ENCODE measurements at places on chromosomes 7 and 10.

GRCh38 chr7:8204339-8205030, 57.5 kb downstream of the ICA1 start:
- no peak for DNase-seq

DNA sequence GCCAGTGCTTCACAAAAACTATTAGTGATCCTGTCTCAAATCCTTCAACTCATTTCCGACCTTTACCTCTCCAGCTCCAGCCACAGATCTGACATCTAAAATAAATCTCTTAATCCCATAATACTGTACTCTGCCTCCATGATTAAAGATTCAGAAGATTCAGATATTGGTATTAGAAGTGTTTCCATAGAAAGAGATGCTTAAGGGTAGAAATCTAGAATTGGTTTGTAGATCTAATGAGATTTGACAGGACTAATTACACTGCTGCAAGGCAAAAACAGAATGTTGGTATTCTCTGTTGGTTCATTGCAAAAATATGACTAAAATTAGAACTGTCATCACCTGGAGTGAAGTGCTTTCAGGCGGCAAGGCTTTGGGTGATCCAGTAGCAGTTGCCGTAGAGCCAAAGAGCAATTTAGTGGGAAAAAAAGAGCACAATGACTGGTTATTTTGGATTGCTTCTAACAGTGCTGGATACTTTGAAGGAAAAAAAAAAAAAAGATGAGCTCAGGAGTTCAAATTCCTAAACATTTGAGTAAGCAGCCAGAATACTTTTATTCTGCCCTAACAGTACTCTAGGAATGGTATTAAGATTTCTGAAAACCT, 940.1 kb upstream of the SORCS1 start:
- no peak for DNase-seq

GRCh38 chr10:132571650-132572544, 34.3 kb downstream of the INPP5A start:
- DNase-seq = peak; percentile 54

DNA sequence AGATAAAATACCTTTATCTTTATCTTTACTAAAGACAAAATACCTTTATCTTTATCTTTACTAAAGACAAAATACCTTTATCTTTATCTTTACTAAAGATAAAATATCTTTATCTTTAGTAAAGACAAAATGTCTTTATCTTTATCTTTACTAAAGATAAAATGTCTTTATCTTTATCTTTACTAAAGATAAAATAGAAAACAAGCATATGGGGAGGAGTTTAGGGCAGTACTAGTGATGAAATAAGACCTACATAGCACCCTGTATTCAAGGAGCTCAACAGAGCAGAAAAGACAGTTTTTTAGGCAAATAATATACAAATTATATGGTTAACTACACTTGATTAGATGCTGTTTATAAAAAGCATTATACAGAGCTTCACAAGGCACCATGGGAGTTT, 19.3 kb downstream of the ANKRD22 start:
- no peak for DNase-seq

- DNase-seq = no peak
Measured at GRCh38 chr10:100688201-100688600, 57.2 kb upstream of the PAX2 start.

GRCh38 chr7:90251304-90251635, 6.3 kb downstream of the CFAP69 start:
- no peak for DNase-seq

DNA sequence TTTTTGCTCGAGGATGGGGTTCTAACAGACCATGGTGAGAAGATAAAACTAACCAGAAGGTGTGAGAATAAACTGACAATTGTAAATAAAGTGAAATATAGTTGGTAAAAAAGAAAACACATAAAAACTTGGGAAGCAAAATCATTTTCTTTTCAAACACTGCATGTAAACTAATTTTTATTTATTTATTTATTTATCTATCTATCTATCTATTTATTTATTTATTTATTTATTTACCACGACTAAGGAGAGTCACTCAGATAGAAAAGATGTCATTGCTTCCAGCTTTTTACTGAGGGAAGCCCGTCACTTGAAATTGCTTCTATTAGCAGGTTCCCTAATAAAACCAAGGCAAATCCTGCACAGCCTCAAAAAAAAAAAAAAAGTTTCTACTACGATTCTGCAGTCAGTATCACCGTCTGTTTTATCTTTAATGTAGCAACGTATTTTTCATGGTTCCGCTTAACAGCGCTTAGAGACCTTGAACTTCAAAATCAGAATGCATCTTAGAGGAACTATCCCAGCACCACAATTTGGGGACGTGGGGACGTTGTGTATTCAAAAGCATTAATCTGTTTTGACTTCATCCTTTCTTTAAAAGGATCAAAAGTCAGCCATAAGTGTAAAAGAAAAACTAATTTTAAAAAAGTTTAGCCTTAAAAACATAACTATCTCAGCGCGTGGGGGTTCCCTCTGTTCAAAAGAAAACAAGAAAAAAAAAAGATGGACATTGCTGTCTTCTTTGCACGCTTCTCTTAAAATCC, 33.3 kb upstream of the EBLN1 start:
- no peak for DNase-seq

DNA sequence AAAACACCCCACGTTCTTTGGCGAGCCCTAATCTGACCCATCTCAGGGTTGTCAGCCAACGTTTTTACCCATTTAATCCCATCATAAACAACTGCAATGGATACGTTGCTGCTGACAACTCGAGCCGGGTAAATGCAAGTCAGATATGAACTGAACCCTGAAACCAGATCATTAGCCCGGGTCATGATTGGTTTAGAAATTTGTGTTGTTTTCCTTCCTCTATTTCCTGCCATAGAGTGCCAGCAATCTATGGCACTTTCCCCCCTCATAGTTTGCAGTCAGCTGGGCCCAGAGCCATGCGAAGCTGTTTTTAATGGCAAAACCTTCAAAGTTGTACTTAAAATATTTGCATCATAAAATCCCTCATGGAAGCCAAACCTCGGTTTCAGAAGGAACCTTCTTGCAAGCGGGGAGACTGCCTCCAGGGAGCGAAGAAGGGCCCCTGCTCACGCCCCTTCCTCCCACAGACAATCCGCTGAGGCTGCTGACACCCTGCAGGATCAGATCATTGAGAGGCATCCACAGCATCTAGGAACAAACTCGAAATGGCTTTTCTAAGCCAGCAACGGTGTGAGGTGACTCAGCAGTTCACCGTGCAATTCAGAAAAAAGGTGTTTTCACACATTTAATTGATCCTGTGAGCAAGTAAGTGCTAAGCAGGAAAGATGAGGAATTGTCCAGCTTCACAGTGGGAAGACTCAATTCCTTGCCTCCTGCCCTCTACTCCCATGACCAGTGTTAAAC, 710.1 kb downstream of the PARD3 start:
- DNase-seq = no peak

GRCh38 chr7:9657257-9657656, 1223.8 kb downstream of the NXPH1 start:
- no peak for DNase-seq

DNA sequence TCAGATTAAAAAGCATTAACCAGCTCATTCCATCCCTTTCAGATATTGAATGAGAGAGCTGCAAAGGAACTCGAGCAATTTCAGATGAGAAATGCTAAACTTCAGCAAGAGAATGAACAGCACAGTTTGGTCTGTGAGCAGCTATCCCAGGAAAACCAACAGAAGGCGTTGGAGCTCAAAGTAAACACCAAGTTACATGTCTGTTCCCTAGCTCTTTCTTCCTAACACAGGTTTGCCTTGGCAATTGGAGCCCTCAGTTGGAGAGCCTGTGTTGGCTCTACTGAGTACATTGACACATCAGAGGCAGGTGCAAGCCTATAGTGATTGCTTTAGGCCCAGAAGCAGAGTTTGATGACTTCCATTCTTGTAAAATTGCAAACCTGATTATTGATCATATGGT, 14.7 kb downstream of the CFAP58 start:
- no peak for DNase-seq
